ENCODE measurements at places on chromosomes 3 and 15.
A peak's percentile ranks its signal among the peaks of the same experiment; 100 is the strongest.

DNA sequence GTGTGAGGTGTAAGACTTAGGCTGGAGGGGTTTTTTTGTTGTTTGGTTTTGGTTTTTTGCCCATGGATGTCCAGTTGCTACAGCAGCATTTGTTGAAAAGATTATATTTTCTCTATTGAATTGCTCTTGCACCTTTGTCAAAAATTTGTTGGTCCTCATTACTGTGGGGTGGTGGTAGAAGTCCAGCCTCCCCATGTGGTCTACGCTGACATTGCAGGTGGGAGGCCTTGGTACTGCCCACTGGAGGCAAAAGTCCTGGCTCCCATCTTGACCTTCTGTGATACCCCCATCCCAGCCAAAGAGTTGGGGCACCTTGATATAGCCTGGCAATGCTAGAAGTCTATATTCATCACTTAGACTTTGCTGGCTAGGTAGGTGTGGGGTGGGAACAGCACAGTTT lies 5.4 kb upstream of the RAB6B start:
- no peak for DNase-seq

- DNase-seq: no peak
These were observed 164.5 kb downstream of the XXYLT1 start for GRCh38 chr3:195106418-195106906.

- DNase-seq: no peak
These were observed 102.4 kb upstream of the HACD2 start for GRCh38 chr3:123687286-123687685.

- no peak for DNase-seq
These were observed 12.4 kb downstream of the DNASE1L3 start for GRCh38 chr3:58198362-58198761.

GRCh38 chr3:121567649-121568048 lies at the start of gene ARGFX:
TSS of gene ARGFX (plus strand) at chr3:121567949. CDS start at chr3:121570714, 2,765 bp downstream.
- DNase-seq: no peak

GRCh38 chr3:63963496-63963895 lies 51.3 kb upstream of the SCAANT1 start:
- DNase-seq: no peak

- no peak for DNase-seq
These were observed 366 bp downstream of the TM6SF1 start for GRCh38 chr15:83107841-83108181.

GRCh38 chr3:63559884-63560283 lies 92.6 kb upstream of the SNTN start:
- no peak for DNase-seq

GRCh38 chr3:32819551-32820348 lies 2.0 kb downstream of the TRIM71 start:
- no peak for DNase-seq

- no peak for DNase-seq
These were observed 37.0 kb upstream of the TRIM71 start for GRCh38 chr3:32780735-32781210.

GRCh38 chr3:56005196-56005805 lies 463.0 kb downstream of the ERC2 start:
- no peak for DNase-seq

- DNase-seq: peak; percentile 38
These were observed 64.6 kb downstream of the TPRG1 start for GRCh38 chr3:189236352-189236751.

- no peak for DNase-seq
These were observed 1.8 kb downstream of the GPR171 start for GRCh38 chr3:151201051-151201730.

GRCh38 chr3:33184863-33185262 lies 33.7 kb downstream of the SUSD5 start:
- DNase-seq: no peak

- no peak for DNase-seq
These were observed 8.8 kb downstream of the CCNL1 start for GRCh38 chr3:157151151-157151550.

DNA sequence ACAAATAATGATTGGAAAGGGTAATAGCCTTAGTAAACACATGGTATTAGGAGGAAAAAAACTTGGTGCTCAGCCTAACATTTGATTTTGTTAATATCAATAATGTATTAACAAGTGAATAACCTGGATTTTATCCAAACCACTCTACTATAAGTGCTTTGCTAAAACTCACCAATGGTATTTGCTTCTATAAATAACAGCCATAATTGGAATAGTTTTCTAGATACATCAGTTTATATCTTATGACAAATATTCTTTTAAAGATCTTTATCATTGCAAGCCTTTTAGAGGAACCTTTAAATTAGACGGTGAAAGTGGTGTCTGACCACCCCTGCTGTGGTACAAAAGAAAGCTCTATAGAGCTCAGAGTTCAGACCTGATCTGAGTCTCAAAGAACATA lies 123.9 kb downstream of the SHOX2 start:
- no peak for DNase-seq

DNA sequence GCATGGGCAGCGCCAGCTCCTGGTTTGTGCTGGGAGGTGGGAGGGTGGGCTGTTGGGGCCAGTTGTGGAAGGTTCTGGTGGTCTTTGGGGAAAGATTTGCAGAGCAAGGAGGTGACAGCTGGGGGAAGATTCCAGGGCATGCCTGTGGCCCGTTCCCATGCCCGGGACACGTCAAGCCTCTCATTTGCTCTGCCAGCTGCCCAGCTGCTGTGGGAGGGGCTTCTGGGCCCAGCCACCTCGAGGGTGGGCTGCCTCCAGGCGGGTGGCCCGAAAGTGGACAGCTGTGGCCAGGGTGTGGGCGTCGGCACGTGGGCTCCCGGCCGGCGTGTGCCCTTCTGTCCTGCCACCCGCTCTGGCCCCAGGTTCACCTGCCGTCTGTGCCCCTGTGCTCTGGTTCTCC lies 17.2 kb downstream of the PLXNA1 start:
- DNase-seq: no peak

DNA sequence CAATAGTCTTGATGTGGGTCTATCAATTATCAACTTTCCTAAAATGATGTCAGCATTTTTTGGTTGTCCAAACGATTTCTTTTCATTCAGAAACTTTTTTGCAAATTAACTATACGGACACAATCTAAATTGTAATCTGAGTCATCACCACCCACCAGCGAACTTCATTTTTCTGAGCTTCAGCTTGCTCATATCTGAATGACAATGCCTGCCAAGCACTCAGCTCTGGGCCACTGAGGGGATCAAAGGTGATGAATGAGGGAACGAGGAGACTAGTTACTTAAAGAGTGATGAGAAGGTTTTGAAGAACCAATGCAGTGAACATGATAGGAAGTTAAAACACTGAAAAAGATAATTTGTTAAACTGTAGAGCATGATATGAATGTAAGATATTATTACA lies 14.9 kb upstream of the TBC1D23 start:
- no peak for DNase-seq

- DNase-seq: no peak
These were observed 100.9 kb upstream of the MCTP2 start for GRCh38 chr15:94130504-94130903.

- no peak for DNase-seq
These were observed 163.2 kb downstream of the WNT7A start for GRCh38 chr3:13716540-13717221.

DNA sequence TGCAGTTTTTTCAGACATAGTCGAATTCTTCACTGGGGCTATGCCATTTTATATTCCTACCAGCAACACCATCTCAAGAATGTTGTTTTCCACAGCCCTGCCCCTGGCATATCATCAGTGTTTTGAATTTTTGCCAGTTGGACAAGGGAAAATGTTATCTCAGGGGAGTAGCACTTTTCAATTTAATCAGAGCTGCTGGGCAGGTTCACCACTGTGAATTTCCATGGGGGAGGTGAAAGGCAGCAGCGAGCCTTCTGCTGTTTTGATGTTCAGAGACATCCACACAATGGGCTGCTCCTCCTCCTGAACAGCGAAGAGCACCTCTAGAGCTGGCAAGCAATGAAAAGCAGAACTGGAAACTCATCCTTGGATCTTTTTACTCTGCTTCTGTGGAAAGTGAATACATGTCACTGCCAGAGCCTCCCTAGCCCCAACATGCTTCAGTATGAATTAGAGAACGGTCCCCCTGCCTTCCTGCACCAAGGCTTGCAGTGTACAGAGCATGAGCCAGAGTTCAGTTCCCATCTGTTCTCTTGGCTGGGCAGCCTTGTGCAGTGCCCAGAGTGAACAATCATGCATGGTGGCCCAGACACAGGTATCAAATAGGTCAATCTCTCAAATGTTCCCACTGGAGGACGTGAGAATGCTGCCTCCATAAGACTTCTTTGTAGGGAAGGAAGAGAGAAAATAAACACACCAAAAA lies 56.1 kb upstream of the RAD18 start:
- no peak for DNase-seq

DNA sequence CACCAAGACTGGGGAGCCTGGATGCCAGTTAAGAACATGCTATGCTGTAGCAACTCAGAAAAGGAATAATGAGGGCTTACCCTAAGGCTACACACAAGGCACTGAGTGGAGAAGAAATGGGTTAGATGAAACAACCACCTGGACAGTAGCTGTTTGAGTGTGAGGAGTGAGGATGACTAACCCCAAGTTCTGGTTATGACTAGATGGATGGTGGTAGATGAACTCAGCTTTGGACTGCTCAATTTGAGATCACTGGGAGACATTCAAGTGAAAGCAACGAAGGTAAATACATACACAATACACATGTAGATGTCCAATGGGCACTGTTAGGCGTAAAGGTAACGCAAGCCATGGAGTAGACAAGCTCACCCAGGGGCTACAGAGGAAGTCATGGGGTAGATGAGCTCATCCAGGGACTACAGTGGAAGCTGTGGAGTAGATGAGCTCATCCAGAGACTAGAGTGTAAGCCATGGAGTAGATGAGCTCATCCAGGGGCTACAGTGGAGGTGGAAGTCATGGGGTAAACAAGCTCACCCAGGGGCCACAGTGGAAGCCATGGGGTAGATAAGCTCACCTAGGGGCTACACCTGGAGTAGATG lies 98.3 kb downstream of the ANO10 start:
- DNase-seq: no peak

- no peak for DNase-seq
These were observed 59.6 kb upstream of the ZBTB38 start for GRCh38 chr3:141308588-141309218.

DNA sequence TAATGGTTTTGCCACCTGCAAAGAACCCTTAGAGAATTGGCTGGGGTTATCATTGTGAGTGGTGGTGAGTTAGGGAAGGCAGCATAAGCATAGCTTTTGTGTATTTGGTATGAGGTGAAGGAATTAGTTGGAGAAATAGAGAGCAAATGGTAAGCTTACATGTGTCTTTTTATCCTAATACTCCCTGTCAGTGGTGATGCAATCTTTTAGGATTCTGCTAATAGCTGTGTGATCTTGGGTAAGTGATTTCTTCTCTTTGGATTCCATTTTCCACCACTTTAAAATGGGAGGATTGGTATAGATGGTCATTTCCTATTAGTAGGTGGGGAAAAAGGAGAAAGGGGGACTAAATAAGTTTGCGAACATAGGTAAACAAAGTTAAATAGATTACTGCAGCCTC lies 30.9 kb downstream of the PIAS1 start:
- DNase-seq: no peak

DNA sequence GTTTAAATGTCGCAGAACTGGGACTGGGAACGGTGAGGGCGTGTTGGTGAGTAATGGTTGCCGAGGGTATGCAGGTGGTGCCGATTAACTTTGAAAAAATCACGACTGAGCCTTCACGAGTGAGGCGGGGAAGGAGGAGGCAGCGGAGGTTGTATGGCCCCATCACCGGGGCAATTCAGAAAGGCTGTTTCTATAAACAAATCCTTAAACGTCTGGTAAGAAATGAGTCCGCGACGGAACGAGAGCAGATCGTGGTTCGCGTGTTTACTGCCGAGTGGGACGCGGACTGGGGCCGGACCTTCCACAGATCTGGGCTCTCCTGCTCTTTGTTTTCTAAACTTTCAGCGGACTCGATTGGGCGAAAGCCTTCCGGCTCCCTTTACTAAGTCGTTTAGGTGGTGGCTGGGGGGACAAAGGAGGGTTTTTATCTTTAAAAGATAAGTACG lies 2.7 kb downstream of the IGF1R start:
- DNase-seq: no peak

DNA sequence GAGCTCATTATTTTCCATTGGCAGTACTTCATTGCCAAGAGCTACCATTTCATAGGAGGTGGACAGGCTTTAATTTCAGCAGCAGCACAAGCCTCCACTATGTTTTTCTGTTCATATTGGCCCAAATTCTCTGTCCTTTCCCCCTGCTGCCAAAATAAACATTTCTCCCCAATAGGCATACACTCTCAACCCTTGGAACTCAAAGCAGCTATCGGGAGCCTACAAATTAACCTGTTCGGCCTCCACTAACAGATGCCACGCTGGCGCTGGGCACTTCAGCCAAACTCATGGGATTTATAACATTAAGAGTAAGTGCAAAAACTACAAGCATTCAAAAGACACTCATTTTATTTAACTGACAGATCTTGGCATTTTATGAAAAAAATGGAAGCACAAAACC lies 95.7 kb downstream of the NSUN3 start:
- no peak for DNase-seq

DNA sequence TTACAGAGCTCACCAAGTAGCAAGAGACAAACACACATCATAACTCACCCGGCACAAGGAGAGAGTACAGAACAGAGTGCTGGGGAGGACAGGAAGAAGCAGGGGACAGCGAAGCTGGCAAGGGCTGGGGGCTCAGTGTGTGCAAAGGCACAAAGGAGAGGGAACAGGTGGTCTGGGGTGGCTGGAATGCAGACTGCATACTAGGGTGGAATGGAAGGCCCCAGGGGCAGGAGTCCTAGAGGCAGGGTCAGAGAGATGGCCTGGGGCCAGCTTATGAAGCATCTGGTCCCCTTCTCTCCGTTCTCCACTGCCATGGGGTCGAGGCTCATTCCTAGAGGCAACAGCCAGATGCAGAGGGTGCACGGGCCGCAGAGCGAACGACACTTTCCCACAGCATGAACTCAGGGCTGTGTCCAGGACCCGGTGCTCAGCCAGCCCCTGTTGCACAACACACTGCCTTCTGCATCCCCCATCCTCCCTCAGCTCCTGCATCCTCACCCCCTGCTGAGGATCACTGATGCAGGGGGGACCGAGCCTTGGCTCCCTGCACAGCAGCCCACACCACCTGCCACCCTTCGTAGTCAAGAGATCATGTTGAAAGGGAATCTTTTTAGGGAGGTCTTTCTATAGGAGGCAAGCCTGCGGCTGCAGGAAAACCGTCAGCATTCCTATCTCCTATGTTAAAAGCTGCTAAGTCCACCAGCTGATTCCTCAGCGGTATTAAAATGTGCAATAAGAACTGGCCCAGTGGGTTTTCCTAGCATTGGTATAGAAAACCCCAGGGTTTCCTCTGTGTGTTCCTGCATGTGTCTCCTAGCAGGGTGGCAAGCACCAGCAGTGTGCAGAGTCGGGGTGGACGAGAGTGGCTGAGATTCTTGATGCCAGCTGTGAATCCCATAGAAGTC lies 293.5 kb downstream of the UACA start:
- DNase-seq: no peak

GRCh38 chr3:67622652-67623051 lies 31.8 kb downstream of the SUCLG2 start:
- no peak for DNase-seq

GRCh38 chr3:54122324-54123002 lies at the start of gene CACNA2D3:
TSS of gene CACNA2D3 (plus strand) at chr3:54122552.
- DNase-seq: no peak

Measured in SIG-M5 (cell line).